ENCODE measurements at places on chromosomes 1 and 21.

DNA sequence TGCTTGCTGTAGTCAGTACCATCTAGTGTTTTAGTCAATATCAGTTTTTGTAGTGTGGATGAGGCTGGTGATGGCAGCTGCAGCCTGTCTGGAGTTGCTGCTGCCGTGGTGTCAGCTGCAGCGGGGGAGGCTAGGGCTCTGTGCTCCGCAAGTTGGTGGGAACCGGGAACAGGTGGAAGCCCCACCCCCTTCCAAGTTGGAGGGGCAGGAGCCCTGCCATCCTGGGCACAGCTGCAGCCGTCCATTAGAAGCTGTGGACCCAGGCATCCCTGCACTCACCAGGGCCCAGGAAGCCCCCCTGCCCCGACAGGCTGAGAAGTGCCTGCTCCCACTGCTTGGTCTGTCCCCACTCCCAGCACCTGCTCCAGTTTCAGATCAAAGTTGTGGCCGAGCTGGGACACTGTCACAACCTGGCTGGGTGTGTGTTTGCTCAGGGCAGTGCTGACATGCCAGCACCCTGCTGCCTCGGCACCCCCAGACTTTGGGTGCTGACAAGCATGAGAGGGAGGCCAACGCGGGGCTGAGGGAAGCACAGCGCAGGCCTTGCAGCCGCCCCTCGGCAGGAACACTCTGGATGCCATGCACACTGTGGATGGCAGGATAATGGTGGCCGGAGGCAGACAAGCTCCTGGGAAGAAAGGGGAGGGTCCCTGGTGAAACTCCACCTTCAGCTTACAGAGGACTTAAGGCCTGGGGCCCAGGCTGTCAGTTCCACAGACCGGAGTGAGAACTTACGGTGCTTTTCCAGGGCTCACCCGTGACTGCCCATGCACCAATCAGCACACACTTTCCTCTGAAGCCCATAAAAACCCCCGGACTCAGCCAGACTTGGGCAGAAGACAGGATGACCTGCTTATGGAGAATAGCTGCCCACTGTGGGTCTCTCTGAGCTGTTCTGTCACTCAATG is 86.9 kb downstream of the ADARB1 start:
- DNase-seq: no peak

DNA sequence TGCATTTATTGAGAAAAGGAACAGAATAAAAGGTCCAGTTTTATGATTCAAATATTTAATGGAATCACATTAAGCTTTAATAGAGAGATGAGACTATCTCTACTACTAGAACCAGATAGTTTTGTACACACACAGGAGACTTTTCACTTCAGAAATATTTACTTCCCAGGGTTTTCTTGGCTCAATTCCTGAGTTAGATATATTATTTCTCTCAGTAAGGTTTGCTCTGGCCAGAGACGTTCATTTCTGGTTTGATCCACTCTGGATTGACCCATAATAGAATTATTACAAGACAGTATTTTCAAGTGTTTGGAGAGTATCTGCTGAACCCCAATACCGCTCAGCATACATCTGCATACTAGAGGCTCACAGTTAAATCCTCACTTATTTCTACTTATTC is 1.3 kb upstream of the RCOR3 start:
- no peak for DNase-seq

DNA sequence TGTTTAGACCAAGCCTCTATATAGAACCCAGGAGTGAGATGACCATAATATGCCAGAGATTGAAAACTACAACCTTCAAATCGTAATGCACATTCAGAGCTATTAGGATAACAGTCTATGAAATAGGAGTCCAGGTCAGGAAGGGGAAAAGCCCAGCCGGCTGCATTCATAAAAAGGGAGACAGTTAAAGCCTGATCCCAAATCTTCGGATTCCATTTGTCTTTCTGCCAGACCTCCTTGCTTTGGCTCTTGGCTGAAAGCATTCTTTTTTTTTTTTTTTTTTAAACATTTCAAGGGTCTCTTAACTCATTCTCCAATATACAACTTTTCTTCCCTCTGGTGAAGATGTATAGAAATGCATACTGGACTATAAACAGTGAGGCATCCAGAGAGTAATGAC is 81.1 kb downstream of the NTPCR start:
- no peak for DNase-seq

DNA sequence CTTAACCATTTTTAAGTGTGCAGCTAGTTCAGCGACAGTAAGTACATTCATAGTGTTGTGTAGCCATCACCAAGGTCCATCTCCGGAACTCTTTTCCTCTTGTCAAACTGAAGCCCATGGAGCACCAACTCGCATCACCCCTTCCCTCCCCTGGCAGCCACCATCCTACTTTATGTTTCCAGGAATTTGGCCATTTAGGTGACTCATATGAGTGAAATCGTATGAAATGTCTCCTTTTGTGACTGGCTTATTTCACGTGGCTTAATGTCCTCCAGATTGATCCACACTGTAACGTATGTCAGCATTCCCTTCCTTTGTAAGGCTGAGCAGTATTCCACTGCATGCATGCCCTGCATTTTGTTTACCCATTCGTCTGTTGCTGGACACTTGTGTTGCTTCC is 2.5 kb downstream of the COL6A2 start:
- DNase-seq: no peak

DNA sequence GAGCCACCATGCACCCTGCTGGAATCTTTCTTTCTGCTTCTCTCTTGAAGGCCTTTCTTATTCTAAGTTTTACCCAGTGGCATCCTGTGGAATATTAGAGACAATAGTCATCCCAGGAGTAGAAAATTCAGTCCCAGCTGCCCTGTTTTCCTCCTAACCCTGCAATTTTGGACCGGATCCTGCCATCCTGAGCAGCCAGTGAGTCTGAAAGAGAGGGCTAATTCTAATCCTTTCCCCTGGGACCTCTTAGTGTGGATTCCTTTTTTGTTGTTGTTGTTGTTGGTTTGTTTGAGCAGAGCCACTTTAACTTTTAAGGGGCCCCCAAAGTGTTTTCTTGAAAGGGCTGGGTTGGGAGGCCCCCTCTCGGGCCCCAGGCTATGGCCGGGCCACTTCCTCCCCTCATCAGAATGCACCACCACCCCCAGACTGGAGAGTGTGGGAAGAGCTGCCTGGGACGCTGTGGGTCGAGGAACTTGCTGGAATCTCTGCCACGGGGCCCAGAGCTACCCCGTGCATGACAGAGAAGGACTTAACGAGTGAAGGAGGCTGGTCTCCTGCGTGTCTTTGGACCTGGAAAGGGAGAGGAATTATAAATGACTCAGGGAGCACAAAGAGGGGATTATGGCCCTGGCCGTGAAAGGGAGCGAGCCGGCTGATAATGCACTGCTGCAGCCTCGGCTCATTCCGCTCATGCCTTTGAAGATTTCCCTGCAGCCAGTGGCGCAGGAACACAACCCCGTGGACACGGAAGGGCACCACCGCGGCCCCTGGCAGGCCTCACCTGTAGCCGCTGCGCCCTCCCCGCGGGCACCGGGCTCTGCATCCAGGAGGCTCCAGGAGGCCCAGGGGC is 81.0 kb upstream of the AKT3 start:
- no peak for DNase-seq

DNA sequence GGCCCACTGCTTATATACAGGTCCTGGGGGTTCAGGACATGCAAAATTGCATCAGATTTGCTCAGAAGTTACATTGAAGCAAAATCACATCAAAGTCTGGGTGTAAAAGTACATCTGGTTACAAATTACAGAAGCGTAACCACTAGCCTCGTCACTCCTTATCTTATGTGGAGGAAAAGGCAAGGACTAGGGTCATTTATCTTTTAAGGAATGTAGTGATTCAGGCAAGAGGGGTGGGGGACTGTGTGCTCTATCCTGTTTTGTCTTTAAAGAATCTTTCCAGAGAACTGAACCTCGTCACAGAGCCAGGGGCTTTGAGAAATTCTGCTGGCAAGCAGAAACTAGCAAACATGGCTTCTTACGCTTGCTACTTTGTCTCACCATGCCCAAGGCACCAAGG is 61.1 kb upstream of the RAB4A start:
- no peak for DNase-seq

GRCh38 chr1:44881011-44881632 is 38.1 kb upstream of the PTCH2 start:
- DNase-seq: no peak

DNA sequence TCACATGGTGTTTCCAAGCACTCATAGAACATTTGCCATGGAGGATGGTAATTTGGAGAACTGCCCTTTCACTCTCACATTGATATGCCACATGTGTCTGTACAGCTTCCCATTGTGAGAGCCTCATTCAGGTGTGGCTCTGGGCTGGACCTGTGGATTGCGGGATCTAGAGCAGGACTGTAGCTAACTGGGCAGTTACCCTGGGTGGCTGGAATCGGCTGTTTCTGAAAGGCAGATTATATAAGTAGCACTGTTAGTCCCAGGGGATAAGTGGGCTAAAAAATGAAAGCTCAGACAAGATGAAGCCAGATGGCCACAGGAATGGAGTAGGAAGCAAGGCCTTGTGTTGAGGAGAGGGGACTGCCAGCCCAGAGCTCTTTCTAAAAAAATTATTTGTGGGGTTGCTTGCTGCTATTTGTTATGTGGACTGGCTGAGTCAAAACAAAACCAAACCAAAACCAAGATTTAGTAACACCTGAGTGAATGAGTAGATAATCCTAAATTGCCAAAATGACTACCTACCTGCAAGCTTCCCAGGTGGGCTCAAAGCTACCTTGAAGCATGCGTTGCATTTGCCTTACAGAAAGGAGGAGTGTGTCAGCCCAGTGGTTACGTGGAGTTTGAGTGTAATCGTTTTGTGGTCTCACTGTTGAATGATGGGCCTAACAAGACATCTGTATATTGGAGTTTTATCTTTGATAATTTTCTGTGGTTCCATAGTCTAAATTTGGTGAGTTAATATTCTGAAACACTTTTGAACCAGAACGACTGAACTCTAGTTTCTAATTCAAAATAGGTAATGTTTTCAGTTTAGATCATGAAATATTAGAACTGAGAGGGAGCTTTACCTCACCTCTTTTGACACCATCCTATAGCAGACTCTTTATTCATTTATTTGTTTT is 58.0 kb downstream of the SDCCAG8 start:
- DNase-seq: no peak

DNA sequence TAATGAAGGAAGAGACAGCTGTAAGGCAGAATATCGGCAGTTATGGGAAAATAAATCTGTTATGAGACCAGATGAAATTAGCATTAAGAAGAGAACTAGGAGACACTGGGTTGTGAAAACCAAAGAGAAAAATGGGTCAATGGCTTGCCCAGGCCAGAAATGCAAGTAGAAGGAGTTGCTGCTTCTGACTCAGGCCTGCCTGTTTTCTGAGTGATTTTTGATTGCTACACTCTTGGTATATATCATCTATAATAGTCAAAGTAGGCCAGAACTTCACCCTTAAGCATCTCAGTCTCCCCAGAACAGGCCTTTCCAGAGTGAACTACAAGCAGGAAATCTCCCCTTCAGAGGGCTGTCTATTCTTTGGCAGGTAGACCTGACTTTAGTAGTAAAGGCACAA is 107.0 kb downstream of the NRIP1 start:
- DNase-seq: no peak

DNA sequence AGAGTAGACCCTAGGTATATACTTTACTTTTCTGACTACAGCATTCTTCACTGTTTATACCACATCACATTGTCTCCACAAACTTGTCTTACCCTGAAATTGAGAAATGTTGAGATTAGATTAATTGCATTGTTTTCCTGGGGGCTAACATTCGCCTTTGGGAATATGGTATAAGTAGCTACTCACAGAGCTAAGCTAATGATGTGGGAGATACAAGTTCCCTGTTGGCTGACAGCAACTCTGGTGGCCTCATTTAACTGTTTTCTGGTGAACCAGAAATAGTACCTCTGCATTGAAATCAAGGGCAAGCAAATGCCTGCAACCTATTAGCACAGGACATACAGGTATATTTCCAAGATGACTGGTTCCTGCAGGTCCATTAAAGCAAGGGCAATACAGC is 13.2 kb upstream of the VCAM1 start:
- no peak for DNase-seq

DNA sequence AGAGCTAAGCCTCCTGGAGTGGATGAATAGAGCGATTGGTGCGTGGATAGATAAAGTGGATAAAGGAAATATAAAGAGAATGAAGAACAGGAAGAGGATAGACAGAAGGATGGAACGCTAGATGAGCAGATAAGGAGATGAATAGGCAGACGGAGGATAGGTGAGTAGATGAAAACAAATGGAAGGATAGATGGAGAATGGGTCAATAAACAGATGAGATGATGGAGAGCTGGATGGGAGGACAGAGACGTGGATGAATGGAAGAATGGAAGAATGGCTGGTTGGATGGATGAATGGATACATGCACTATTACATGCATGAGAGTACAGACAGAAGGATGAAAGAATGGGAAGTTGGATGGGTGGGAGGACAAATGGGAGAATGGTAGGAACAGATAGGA is 35.2 kb upstream of the EDN2 start:
- no peak for DNase-seq

GRCh38 chr21:45578176-45578801 is 36.0 kb upstream of the SLC19A1 start:
- peak; percentile 84 for DNase-seq

DNA sequence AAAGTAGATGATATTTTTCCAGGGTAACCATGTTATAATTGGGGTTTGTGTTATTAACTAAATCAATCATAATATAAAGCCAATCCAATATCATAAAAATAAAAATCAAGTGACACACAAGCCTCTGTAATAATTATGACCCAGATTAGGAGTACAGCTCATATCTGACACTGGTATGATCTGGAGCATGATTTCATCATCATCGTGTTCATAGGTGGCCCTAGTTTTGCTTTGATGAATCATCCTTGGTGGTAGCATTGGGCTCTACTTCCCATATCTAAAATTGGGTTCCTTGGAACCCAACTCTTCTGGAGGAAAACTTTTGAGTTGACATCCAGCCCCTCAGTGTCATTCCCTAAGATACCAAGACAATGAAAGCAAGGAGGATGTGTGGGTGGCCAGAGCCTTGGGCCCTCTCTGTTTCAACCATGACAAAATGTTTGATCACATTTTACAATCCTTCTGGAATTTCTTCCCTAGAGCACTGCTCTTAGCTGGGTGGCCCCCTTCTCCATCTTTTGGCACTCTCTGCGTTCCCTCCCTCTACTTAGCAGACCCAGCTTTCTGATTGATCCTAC is 37.0 kb upstream of the ENAH start:
- DNase-seq: no peak

DNA sequence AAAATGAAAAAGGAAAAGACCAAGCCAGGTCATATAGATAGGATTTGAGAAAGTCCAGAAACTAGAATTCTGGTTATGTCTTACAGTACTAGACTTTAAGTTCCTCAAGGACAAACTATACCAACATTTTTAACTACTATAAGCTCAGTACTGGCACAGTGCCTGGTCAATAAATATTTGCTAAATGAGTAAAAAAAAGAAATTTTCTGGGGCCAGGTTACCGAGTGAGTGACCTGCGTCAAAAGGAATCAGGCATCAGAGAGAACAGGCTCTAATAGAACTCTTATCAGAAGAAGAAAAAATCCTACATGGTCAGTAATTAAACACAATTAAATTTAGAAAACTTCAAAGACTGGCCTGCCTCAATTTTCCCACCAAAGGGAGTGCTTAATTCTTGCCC is 23.8 kb upstream of the YRDC start:
- DNase-seq: no peak

DNA sequence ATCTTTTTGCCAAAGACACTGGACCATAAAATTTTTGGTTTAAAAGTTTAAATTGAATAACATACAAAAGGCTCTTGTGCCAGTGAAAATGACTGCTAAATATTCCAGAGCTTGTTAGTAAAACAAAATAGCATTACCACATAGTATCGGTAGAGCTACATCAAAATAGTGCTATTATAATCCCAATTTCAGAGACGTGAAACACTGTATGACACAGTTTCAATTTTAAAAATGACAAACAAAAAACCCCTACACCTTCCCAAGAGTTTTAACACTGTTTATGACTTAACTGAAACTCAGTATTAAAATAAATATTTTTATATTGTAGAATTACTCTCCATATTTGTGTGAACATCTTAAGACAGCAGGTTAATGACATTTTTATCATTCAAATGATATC is 7.0 kb downstream of the SLC30A1 start:
- DNase-seq: no peak
